Effector memory CD8-positive, alpha-beta T cell (primary cell): ENCODE measurements at places on chromosomes 1 and 21.

GRCh38 chr1:50605186-50605875 is 182.1 kb upstream of the DMRTA2 start:
- no peak for DNase-seq

- DNase-seq: no peak
Measured at GRCh38 chr1:173093691-173094445, 43.1 kb upstream of the TNFSF18 start.

DNA sequence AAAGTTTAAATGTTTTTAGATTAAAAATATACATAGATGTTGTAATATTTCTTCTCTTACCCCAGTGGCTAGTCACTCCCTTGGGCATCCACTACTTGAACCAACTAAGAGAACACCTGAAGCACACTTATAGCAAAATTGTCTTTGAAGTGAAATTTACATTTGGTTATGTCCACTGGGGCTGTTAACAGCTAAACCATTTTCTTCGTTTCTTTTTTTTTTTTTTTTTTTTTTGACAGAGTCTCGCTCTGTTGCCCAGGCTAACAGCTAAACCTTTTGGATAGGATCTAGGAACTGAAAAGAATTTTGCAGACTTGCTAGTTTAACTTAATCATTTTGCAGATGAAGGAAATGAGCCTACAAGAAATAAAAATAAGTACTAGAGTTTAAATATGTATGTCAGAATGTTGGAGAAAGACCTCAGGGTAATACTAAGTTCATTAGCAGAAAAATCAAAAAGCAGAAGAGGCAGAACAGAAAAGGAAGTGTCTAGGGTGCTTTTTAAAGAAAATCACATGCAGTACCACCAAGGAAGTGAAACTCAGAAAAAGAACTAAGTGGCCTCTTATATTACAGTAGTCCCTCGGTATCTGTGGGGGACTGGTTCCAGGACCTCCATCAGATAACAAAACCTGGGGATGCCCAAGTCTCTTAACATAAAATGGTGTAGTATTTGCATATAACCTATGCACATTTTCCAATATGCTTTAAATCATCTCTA is 11.8 kb downstream of the DRAM2 start:
- DNase-seq: no peak

GRCh38 chr1:91092503-91092902 is 70.7 kb upstream of the ZNF644 start:
- DNase-seq: no peak
